Stimulated activated CD8-positive, alpha-beta memory T cell treated with anti-CD3 and anti-CD28 coated beads, Interleukin-7, amount 100 ng/mL, for 4 hours (primary cell): ENCODE measurements at places on chromosomes 11 and 22.

GRCh38 chr11:122391049-122391448, 264.5 kb upstream of the UBASH3B start:
- DNase-seq, result no peak

DNA sequence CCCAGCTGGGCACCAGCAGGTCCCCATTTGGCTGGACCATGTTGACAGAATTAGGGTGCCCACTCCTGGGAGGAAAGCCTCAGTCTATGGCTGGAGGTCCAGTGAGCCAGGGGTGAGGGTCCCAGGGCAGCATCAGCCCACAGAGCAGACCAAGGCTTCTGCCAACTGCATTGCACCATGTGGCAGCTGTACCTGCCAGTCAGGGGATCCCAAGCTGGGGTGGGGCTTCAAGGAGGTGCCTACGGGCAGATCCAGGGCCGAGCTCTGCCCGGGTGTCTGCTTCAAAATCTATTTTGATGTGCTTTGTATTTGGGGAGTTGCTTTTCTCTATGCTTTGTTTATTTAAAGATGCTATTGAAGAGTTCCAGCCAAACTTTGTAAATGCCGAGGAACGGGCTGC, 10.4 kb downstream of the GP1BB start:
- no peak for DNase-seq

DNA sequence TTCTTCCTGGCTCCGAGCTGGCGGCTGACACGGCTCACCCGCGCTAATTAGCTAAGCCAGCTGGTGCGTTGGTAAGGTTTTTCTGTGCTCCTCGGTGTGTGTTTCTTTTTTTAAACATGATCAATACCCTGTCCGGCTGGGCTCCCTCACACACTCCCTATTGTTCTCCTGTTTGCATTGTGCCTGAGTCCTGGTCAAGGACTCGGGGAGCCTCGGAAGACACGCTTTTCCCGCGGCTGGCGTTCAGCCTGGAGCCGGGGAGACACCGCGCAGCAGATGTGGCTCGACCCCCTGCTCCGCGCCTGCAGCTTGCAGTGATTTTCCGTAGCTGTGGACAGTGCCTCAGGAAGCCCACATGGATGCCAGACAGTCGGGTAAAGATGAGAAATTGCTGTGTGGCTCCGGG, 454.9 kb upstream of the CADM1 start:
- DNase-seq, result no peak

- DNase-seq, result no peak
Observed at GRCh38 chr11:8291421-8292350, 28.0 kb upstream of the LMO1 start.

GRCh38 chr11:114059278-114059983, at the start of gene ZBTB16:
TSS of gene ZBTB16 (plus strand) at chr11:114059711. CDS start at chr11:114063301, 3,590 bp downstream.
- DNase-seq, result peak; percentile 32

DNA sequence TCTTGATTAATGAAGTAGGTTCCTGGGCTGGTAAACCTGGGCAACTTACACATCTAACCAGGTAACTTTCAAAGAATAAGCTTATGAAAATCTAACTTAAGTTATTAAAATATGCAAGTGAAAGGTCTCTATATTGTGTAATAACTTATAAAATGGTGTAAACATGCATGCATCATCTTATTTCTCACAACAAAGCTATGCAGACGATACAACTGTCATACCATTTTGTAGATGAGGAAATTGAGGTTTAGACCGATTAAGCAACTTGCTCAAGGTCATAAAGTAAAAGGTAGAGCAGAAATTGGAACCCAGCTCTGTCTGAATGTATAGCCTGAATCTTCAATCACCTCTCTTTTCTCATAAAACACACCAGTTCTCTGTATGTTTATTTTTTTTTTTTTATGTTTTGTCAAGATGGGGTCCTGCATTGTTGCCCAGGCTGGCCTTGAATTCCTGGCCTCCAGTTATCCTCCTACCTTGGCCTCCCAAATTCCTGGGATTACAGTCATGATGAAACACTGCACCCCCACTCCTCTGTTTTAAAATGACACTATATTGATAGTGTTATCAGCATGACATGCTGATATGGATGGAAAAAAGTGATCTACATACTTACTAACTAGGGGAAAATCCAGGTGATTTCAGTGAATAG, 109.6 kb downstream of the SGSM3 start:
- DNase-seq, result no peak

DNA sequence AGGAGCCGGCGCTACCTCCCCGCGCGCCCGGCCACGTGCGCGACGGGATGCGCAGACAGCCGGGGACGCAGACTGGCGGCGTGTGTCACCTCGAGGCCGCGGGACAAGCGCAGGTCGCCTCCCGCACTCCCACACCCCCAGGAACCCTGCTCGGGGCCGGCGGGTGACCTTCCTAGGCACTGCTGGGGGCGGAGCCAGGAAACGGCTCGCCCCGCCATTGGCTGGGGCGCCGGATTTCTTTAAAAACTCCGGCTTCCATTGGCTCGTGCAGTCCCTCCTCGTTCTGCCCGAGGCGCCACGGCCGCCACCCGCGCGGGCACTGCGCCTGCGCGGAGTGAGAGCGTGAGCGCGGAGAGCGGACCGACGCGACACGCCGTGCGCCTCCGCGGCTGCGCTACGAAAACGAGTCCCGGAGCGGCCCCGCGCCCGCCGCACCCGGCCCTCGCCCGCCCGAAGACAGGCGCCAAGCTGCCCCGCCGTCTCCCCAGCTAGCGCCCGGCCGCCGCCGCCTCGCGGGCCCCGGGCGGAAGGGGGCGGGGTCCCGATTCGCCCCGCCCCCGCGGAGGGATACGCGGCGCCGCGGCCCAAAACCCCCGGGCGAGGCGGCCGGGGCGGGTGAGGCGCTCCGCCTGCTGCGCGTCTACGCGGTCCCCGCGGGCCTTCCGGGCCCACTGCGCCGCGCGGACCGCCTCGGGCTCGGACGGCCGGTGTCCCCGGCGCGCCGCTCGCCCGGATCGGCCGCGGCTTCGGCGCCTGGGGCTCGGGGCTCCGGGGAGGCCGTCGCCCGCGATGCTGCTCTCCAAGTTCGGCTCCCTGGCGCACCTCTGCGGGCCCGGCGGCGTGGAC, at the start of gene PIM3:
PIM3 (plus strand) TSS at position 614 of the 846 bp plus-strand sequence; CDS start at position 790, 176 bp downstream.
- DNase-seq, result peak; percentile 90

GRCh38 chr11:1205987-1206331, 16.9 kb upstream of the MUC5B start:
- DNase-seq, result no peak

GRCh38 chr11:126992065-126992803, 8.3 kb downstream of the KIRREL3 start:
- no peak for DNase-seq

DNA sequence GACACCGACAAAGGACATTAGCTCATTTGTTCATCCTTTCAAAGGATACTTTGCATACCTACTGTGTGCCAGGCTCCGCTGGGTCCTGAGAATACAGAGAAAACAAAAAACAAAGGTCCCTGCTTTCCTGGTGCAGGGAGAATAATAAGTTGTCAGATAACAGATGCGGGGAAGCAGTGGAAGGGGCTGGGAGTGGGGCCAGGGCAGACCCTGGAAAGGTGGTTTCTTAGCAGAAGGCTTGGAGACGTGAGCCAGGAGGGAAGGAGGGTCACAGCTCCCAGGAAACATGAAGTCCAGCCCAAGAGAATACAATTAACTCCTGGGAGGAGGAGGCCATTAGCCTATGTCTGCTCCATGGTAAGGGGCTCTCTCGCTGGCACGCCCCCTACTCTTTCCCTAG, 9.8 kb upstream of the ANO1 start:
- no peak for DNase-seq

DNA sequence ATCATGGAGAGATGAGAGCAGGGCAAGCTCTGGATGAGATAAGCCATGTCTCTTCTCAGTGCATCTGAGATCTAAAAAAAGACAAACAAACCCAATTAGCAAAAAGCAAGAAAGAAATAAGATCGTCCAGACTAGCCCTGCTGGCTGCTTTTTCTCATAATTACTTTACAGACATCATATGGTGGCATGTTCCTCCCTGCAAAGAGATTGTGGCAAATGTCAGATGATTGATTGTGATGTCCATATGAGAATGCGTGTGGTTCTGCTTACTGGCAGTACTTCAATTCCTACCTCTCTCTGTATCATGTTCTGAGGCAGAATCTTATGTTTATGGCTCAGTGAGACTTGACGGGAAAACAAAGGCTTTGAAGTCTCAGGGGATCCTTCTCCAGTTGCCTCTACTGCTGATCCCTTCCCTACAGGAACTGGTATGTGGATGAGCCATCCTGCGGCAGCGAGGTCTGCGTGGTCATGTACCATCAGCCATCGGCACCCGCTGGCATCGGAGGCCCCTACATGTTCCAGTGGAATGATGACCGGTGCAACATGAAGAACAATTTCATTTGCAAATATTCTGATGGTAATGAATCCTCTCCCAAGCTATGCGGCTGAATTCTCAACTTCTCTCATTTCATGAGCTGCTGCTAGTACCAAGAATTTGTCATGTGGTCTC, 8.8 kb downstream of the LAYN start:
- no peak for DNase-seq

DNA sequence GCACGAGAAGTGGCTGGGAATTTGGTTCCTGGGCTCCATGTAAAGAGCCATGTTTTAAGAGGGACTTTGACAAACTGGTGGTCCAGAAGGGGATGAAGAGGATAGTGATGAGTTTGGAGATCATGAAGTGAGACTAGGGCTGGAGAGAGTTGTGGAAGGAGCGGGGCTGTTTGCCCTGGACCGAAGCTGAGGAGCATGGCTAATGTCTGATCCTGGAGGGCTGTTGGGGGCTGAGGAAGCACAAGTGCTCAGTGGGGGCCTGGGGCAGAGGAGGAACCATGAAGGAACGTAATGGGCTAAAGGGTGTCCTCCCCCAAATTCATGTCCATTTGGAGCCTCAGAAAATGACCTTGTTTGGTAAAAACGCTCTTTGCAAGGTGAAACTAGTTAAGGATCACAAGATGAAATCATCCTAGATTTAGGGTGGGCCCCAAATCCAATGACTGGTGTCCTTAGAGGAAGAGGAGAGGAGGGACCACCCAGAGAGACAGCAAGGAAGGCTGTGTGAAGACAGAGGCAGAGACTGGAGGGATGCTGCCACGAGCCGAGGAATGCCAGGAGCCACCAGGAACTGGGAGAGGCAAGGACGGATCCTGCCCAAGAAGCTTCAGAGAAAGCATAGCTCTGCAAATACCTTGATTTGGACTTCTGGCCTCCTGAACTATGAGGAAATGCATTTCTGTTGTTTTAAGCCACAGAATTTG, 107.3 kb upstream of the LMO1 start:
- DNase-seq, result no peak

DNA sequence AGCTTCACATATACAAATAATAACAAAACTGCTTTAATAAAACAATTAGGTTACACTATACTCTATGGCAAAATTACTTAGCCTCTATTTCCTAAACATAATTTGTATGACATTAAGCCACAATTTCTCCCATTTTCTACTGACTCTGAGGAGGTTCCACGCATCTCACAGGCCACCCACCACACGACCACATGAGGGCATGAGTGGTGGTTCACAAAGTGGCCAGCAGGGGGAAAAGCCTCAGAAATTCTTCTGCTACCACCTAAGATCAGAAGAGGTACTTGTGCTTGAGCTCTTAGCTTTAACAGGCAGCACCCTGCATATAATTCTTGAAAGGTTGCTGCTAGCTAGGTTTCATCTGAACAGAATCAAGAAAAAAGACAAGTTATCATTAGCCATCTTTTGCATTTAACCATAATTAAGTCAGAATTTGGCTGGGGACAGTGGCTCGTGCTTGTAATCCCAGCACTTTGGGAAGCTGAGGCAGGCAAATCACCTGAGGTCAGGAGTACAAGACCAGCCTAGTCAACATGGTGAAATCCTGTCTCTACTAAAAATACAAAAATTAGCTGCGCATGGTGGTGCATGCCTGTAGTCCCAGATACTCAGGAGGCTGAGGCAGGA, 7.7 kb downstream of the LPXN start:
- DNase-seq, result peak; percentile 59

GRCh38 chr11:128691802-128692752, 1.8 kb upstream of the FLI1 start:
- DNase-seq, result no peak

- no peak for DNase-seq
Observed at GRCh38 chr22:31537019-31537535, 40.7 kb downstream of the SFI1 start.

GRCh38 chr22:18024276-18024939, at the start of gene MICAL3:
TSS of gene MICAL3 (minus strand) at chr22:18024561. CDS start at chr22:17906812, 117,749 bp downstream.
- DNase-seq, result no peak

DNA sequence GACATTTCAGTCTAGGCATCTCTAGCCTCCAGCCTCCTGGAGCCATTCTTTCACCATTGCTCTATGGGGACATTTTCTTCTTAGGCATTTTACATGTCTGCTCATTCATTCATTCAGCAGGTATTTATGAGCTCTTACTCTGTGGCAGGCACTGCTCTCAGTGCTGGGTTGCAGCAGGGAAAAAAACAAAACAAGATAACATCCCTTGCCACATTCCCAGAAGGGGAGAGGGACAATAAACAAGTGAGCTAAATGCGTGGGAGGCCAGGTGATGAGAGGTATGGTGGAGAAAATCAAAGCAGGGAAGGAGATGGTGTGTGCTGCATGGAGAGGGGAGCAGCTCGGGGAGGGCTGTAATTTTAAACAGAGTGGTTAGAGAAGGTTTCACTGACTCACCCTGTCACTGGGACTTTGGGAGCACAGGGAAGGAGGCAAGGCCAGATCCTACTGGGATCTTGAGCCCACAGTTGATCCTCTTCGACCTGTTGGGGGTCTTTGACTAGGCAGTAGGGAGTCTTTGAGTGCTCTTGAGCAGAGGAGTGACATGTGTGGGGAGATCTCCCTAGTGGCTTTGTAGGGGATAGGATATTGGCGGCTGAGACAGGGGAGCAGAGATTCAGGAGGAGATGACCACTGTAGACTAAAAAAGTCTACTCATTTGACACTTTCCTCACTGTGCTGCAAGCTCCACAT, 17.0 kb downstream of the MICAL2 start:
- DNase-seq, result no peak

DNA sequence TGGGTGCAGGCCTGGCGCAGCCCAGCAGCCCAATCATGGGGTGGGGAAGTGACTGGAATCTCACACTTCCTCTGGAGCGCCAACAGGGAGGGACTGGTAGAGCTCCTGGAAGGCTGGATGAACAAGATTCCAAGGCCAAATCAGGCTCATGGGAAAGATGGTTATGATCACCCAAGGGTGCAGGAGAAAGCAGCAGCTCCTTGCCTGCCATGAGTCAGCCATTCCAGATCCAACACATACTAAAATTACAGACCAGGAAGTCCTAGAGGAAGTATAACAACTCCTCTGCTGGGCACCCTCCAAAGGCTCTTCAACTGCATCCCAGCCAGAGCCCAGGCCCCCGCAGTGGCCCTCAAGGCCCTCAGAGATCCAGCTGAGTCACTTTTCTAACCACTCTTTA, 427.3 kb downstream of the TENM4 start:
- no peak for DNase-seq

GRCh38 chr11:64241491-64242374, 838 bp downstream of the FKBP2 start:
- peak; percentile 99 for DNase-seq

GRCh38 chr22:42227435-42227834, 43.0 kb downstream of the TCF20 start:
- no peak for DNase-seq

- no peak for DNase-seq
Observed at GRCh38 chr11:126525702-126526101, 170.2 kb downstream of the ST3GAL4 start.

GRCh38 chr11:96017856-96018255, 93.9 kb upstream of the MTMR2 start:
- DNase-seq, result no peak

- no peak for DNase-seq
Observed at GRCh38 chr11:78820741-78821140, 246.1 kb upstream of the NARS2 start.

- no peak for DNase-seq
Observed at GRCh38 chr11:95239871-95240649, 9.1 kb upstream of the SESN3 start.
